ENCODE measurements at places on chromosomes 6 and 20. TPM values are rescaled to one million over a fixed set of nuclear protein-coding genes. Genes with fewer than 3 reads are reported as not detected.

Gene ENPP1
- total RNA-seq = 0.11 TPM

DNA sequence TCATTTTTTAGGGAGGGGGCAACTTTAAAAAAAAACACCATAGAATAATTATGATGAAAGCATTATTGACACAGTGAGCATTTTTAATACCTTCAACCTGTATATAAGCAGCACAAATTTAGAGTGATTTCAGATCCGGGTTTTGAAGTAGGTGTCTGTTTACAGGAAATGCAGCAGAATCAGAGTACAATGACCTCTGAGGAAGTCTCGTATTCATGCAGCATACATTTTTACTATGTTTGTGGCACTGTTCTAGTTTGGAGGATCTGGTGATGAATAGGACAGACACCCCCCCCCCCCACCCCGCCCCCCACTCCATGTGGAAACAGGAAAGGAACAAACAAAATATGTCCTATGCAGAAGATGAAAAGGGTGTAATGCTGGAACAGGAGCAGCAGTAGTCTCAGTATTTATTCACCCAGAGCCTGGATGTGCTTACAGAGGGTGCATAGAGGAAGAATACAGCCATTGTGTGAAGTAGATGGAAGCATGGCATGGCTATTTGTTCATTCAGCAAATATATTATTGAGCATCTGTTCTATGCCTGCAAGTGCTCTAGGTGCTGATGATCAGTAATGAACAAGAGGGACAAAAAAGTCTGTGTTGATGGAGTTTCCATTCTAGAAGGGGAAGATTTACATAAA, 19.7 kb downstream of the VAPB start:
- H3K36me3 ChIP-seq = no peaks in the 10 kb centered on the region
- H3K4me3 ChIP-seq = peak overlapping the region; percentile 76
- H3K27me3 ChIP-seq = no peaks in the 10 kb centered on the region
- peak overlapping the region; percentile 79 for H3K27ac ChIP-seq
- H3K4me1 ChIP-seq = peaks cover 38% of the 10 kb centered on the region

Gene BTNL2
- total RNA-seq = not detected

DNA sequence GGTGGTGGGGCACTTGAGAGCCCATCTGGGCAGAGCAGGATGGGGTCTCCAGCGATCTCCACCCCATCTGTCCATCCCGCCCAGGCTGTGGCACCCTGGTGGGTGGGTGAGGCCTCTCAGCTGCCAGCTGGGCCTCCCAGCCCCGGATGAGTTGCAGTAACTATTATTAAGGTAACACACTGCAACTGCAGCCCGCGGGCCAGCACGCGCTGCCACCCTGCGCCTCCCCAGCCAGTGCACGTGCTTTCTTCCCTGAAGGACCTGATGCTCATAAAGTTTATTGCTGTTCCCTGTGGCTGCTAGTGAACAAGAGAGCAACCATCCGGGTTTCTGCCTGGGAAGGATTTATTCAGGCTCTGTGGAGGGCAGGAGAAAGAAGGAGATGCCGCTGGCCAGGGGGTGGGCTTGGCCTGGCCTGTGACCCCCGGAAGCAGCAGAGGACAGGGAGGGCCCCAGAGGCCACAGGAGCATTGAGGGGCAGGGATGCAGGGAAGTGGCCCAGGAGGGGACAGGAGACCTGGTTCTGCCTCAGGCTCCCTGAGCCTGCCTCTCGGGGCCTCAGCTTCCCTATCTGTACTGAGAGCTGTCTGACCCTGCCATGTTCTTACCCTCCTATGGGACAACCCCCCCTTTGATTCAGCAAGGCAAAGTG, 1.7 kb downstream of the IP6K3 start:
- H3K27ac ChIP-seq = no peak overlapping the region
- DNase-seq = no peak
- no peaks in the 10 kb centered on the region for H3K36me3 ChIP-seq
- H3K4me1 ChIP-seq = peaks cover 6% of the 10 kb centered on the region
- no peak overlapping the region for H3K4me3 ChIP-seq
- peaks cover 9% of the 10 kb centered on the region for H3K27me3 ChIP-seq

DNA sequence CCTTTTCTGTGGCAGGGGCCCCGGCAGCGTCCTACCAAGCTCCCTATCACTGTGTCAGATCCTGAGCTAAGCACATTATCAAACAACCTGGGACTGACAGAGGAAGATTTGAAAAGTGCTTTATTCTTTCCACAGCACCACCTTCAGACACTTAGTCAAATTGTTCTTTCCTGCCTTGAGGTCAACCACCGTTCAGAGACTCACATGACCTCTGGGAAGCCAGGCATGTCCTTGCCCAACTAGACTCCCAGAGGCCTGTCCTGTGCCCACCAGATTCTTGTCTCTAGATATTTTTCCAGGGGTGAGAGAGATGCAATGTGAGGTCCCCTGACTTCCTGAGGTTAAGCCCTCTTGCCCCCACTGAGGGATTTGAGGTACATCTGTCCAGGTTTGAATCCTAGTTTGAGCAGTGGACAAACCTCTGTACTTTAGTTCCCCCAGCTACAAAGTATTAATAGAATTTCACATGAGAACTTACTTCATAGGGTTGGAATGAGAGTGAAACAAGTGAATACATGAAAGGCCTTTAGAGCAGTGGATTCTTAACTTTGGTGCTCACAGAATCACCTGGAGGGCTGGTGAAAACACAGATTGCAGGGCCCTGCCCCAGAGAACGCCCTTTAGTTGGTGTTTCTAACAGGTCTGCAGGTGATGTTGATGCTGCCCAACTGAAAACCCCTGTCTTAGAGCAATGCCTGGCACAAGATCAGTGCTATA, 179.8 kb downstream of the CLIC5 start:
- DNase-seq = no peak
- H3K27me3 ChIP-seq = no peaks in the 10 kb centered on the region
- H3K4me1 ChIP-seq = peaks cover 22% of the 10 kb centered on the region
- H3K36me3 ChIP-seq = no peaks in the 10 kb centered on the region
- no peak overlapping the region for H3K27ac ChIP-seq

GRCh38 chr20:31602779-31603441, 2.2 kb upstream of the ID1 start:
- DNase-seq = no peak
- H3K36me3 ChIP-seq = no peaks in the 10 kb centered on the region
- peak overlapping the region; percentile 5 for H3K4me3 ChIP-seq
- H3K27me3 ChIP-seq = peaks cover 18% of the 10 kb centered on the region

DNA sequence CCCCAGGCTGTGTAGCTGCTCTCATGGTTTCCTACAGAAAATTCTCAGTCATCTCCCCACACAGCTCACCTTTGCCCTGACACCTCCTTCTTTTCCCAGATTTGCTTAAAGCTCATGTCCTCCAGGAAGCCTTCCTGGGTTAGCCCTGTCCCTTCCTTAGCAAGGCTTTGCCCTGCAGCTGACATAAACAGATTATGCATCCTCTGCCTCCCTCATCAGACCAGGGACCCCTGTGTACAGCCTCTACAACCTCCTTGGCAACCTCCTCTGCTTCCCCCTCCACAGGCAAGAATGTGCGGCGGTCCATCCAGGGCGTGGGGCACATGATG, 39.8 kb downstream of the UQCC2 start:
- peaks cover 74% of the 10 kb centered on the region for H3K36me3 ChIP-seq
- no peak for DNase-seq
- H3K27me3 ChIP-seq = no peaks in the 10 kb centered on the region
- peaks cover 6% of the 10 kb centered on the region for H3K4me1 ChIP-seq
- H3K27ac ChIP-seq = no peak overlapping the region

- DNase-seq = no peak
- H3K27me3 ChIP-seq = peaks cover 5% of the 10 kb centered on the region
- H3K4me3 ChIP-seq = no peak overlapping the region
- H3K36me3 ChIP-seq = peaks cover 12% of the 10 kb centered on the region
- no peaks in the 10 kb centered on the region for H3K4me1 ChIP-seq
These were observed 26.2 kb downstream of the CCN2 start for GRCh38 chr6:131924881-131925474.

DNA sequence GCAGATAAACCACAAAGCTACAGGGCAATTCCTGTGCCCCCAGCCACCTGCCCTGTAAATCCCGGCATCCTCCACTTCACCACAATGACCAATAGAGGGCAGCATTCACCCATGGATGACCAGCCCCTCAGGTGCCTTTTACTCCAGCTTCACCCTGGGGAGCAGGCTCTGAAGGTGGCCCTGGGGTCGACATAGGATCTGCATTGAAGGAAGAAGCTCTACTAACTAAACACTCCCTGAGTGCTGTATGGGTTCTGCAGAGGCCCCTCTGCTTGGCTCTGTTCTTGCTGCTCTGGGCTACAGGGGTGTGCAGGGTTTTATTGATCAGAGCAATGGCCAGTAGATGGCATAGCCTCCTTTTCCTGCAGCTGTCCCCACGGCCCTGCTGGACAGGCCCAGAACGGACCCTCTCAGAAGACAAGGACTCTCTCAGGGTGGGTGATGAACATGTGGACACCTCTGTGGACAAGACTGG, 20.3 kb downstream of the CST4 start:
- no peak overlapping the region for H3K27ac ChIP-seq
- DNase-seq = no peak
- H3K4me1 ChIP-seq = no peaks in the 10 kb centered on the region
- no peaks in the 10 kb centered on the region for H3K27me3 ChIP-seq
- H3K4me3 ChIP-seq = no peak overlapping the region

DNA sequence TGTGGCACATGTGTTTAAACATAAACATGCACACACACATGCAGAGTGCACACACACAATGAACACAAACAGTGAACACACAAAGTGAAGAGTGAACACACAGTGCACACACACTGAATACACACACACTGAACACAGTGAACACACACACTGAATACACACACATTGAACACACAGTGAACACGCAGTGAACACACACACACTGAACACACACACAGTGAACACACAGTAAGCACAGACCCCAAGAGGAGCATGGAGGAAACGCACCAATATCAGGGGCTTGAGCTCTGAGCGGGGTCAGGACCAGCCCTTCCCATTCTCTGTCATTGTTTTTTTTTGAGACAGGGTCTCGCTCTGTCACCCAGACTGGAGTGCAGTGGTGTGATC, 17.1 kb upstream of the HELZ2 start:
- H3K27me3 ChIP-seq = no peaks in the 10 kb centered on the region
- H3K4me3 ChIP-seq = no peak overlapping the region
- H3K27ac ChIP-seq = no peak overlapping the region
- peaks cover 17% of the 10 kb centered on the region for H3K4me1 ChIP-seq
- no peak for DNase-seq
- peaks cover 53% of the 10 kb centered on the region for H3K36me3 ChIP-seq

Gene RCAN2
- not detected for total RNA-seq

DNA sequence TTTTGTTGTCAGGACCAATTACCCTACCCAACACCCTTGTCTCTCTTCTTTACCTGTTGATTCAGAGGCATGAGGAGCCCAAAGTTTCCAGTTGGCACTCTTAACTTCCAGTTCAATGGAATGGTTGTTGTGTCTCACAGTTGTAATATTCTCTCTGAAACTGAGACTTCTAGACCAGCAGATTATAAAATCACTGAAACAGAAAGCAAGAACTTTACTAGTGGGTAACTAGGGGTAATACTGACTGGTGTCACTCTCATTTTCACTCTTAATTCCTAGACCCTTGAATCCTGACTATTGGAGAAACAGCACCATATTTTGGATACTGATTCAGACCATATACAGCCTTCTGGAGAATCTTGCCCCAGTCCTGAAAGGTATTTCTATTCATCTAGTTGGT, 140.2 kb upstream of the MMS22L start:
- H3K4me3 ChIP-seq = no peak overlapping the region
- no peak overlapping the region for H3K27ac ChIP-seq
- peaks cover 5% of the 10 kb centered on the region for H3K27me3 ChIP-seq
- H3K4me1 ChIP-seq = no peaks in the 10 kb centered on the region
